ENCODE measurements at places on chromosomes 3 and 15.

GRCh38 chr3:20320489-20320888 lies 134.5 kb upstream of the SGO1 start:
- H3K27me3 ChIP-seq, result no peaks in the 10 kb centered on the region
- DNase-seq, result no peak
- no peak overlapping the region for H3K4me3 ChIP-seq
- no peak overlapping the region for H3K27ac ChIP-seq

- no peak overlapping the region for H3K4me3 ChIP-seq
- no peaks in the 10 kb centered on the region for H3K4me1 ChIP-seq
- H3K27me3 ChIP-seq, result no peaks in the 10 kb centered on the region
- no peak for DNase-seq
Measured at GRCh38 chr3:97883736-97884135, 61.9 kb downstream of the CRYBG3 start.

DNA sequence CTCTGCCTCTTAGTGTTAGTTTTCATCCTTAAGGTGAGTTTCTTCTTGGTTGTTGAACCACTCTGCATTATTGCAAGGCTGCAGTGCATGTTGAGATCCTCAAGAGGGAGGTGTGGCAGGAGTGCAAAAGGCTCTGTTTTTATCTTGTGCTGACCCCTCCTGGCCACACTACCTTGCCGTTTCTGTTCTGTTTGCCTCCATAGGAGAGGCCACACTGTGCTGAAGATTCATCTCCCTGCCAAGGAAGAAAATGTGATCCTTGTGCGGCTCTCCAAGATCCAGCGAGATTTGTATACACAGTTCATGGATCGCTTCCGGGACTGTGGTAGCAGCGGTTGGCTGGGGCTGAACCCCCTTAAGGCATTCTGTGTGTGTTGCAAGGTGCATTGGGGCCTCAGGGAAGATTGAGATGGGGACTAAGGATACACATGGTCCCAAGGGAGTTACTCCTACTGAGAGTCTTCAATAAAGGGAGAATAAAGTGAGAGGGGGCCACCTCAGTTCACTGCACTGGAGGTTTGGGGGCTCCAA lies 33.0 kb upstream of the TEX264 start:
- no peak overlapping the region for H3K27ac ChIP-seq
- DNase-seq, result no peak
- no peaks in the 10 kb centered on the region for H3K4me1 ChIP-seq
- no peak overlapping the region for H3K4me3 ChIP-seq

DNA sequence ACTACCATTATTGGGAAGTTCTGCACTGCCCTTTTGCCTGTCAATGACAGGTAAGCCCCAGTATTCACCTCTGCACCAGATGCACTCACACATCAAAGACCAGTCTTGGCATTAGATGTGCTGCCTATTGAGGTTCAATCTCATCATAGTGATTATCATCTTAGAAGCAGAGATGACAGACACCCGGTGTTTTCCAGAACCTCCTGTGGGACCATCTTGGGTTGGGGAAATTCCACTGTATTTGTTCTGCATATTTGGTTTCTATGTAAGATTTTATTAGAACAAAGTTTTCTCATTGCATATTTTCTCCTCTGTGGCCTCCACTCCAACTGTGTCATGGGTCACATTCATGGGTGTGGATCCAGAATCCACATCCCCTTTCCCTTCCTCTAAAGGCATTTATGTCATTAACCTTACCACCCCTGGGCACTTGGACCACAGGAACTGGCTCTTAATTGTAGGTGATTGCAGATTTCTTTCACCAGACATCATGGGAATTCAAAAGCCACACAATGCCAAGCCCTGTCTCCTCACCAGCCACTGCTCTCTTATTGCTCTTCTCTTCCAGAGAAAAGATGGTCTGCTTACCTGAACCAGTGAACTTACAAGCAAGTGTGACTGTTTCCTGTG lies 31.2 kb downstream of the PLA1A start:
- no peak for DNase-seq
- no peaks in the 10 kb centered on the region for H3K36me3 ChIP-seq
- H3K27me3 ChIP-seq, result no peaks in the 10 kb centered on the region
- no peak overlapping the region for H3K27ac ChIP-seq
- H3K4me1 ChIP-seq, result no peaks in the 10 kb centered on the region
- no peak overlapping the region for H3K4me3 ChIP-seq

- no peak overlapping the region for H3K27ac ChIP-seq
- H3K36me3 ChIP-seq, result no peaks in the 10 kb centered on the region
- no peaks in the 10 kb centered on the region for H3K27me3 ChIP-seq
- H3K4me3 ChIP-seq, result no peak overlapping the region
Measured at GRCh38 chr3:115084686-115085085, 62.4 kb downstream of the ZBTB20 start.

GRCh38 chr3:126306888-126307482 lies 50.2 kb downstream of the KLF15 start:
- peaks cover under 1% of the 10 kb centered on the region for H3K4me1 ChIP-seq
- peak; percentile 9 for DNase-seq
- no peaks in the 10 kb centered on the region for H3K27me3 ChIP-seq
- H3K4me3 ChIP-seq, result no peak overlapping the region
- H3K36me3 ChIP-seq, result no peaks in the 10 kb centered on the region

GRCh38 chr15:53569751-53570480 lies 189.5 kb downstream of the WDR72 start:
- H3K4me1 ChIP-seq, result no peaks in the 10 kb centered on the region
- no peak for DNase-seq
- H3K27me3 ChIP-seq, result no peaks in the 10 kb centered on the region
- H3K27ac ChIP-seq, result no peak overlapping the region
- H3K4me3 ChIP-seq, result no peak overlapping the region

DNA sequence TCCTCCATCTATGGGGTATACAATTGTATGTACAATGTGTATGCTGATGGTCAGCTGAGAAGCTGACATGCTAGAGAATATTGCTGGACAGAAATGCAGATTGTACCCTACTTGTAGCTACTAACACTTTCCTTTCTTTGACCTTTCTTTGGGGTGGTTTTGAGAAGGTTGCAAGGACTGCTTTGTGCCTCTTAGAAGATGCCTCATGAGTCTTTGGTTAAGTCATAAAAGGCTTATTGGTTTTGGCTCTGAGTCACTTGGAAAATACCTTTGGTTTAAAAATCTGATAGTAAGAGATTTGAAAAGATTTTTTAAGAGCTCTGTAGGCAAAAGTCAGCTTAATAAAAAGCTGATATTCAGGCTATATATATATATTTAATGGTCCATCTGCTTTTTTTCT lies 71.5 kb downstream of the ZMAT3 start:
- no peaks in the 10 kb centered on the region for H3K4me1 ChIP-seq
- H3K27me3 ChIP-seq, result no peaks in the 10 kb centered on the region
- DNase-seq, result no peak
- H3K27ac ChIP-seq, result no peak overlapping the region

DNA sequence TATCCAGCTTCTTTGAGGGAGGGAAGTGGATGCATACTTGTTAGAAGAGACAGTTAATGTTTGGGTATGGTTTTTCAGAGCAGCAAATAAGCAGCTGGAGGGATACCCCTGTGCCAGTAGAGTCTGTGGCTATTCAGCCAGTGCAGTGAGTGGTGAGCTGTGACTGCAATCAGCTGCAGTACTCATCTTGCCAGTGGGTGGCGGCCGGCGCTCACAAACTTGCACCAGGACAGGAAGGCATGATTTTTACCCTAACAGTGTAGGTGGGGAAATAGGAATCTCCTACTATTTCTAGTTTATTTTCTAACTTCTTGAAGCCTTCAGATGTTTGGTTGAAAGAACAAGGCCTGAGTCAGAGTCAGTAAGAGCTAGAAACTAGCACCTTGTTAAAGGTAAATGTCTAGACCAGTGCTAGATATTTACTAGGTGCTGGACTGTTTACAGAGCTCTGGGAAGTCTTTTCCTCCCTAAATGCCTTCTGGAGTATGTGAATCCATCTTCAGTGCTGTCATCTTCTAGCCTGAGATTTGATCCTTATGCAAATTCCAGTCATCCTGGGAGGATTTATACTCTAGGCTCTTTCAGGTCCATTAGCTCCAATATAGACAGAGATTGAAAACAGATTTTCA lies 23.6 kb downstream of the TIMP4 start:
- peaks cover 19% of the 10 kb centered on the region for H3K4me1 ChIP-seq
- H3K36me3 ChIP-seq, result no peaks in the 10 kb centered on the region
- no peak overlapping the region for H3K4me3 ChIP-seq
- peaks cover 4% of the 10 kb centered on the region for H3K27me3 ChIP-seq
- H3K27ac ChIP-seq, result no peak overlapping the region
